IMR-90 (cell line): ENCODE measurements at places on chromosomes 6 and 20. TPM values are rescaled to one million over a fixed set of nuclear protein-coding genes. Genes with fewer than 3 reads are reported as not detected.

Gene SLC35D3
- not detected in 2 replicates for total RNA-seq

DNA sequence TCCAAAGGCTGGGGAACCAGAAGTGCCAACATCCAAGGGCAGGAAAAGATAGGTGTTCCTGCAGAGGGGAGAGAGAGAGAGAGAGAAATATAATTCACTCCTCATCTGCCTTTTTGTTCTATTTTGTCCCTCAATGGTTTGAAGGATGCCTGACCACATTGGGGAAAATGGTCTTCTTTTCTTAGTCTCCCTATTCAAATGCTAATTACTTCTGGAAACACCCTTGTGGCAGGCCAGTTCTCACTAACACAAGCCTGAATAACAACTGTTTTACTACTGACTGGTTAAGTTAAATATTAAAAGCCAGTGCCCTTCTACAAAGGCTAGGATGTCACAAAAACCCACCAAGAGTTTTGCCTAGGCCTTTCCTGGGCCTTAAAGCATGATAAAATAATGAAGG lies 425.4 kb upstream of the HTR1E start:
- no peak overlapping the region for H3K4me3 ChIP-seq
- no peaks in the 10 kb centered on the region for H3K36me3 ChIP-seq
- DNase-seq: no peak
- no peaks in the 10 kb centered on the region for H3K4me1 ChIP-seq

DNA sequence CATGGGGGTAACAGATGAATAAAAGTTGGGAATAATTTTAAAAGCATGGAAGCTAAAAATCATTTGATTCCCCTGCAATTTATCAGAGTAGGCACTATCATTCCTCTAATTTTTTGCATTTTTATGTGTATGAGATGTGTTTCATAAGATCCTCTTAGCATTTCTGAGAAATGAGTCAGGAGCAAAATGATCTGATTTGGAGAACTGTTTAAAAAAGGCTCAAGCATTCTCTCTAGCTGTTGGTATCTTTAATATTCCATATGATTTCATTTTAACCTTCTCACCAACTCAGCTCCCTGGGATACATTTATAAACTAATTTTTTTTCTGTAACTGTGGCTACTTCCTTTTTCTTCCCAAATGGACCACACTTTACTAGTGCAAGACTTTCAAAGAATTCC lies 60.9 kb downstream of the MCHR2 start:
- no peaks in the 10 kb centered on the region for H3K36me3 ChIP-seq
- no peaks in the 10 kb centered on the region for H3K27me3 ChIP-seq
- H3K4me1 ChIP-seq: peaks cover 2% of the 10 kb centered on the region
- H3K27ac ChIP-seq: peak overlapping the region; percentile 98; the same call in 1 of the 2 replicates
- peak; percentile 83 for DNase-seq

- no peaks in the 10 kb centered on the region for H3K27me3 ChIP-seq
- no peaks in the 10 kb centered on the region for H3K36me3 ChIP-seq
- no peak for DNase-seq
- no peak overlapping the region for H3K27ac ChIP-seq
- H3K4me3 ChIP-seq: no peak overlapping the region
These were observed 194.5 kb upstream of the CDH4 start for GRCh38 chr20:61057443-61058121.

Gene SMLR1
- total RNA-seq: not detected in 2 replicates

DNA sequence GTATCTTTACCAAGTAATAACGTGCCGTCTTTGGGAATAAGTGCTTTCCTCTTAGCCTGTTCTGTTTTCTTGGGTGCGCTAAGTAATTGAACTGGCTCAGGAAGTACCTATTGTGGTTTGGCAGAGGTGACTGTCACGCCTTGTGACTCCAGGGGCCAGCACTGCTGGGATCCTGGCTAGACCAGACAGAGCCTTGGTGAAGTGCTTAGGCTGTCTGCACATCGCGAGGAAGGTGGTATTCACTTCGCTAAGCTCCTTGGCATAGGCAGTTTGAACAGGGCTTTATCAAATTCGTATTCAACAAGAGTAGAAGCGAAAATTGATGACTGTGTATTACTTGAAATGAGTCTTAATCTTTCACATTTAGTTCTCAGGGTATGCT lies 17.6 kb downstream of the PRDM1 start:
- no peaks in the 10 kb centered on the region for H3K27me3 ChIP-seq
- peaks cover 7% of the 10 kb centered on the region for H3K4me1 ChIP-seq
- H3K4me3 ChIP-seq: no peak overlapping the region
- H3K36me3 ChIP-seq: peaks cover 31% of the 10 kb centered on the region
- H3K27ac ChIP-seq: no peak overlapping the region

Gene TPD52L1
- total RNA-seq: 10.2 and 10.8 TPM in 2 replicates

DNA sequence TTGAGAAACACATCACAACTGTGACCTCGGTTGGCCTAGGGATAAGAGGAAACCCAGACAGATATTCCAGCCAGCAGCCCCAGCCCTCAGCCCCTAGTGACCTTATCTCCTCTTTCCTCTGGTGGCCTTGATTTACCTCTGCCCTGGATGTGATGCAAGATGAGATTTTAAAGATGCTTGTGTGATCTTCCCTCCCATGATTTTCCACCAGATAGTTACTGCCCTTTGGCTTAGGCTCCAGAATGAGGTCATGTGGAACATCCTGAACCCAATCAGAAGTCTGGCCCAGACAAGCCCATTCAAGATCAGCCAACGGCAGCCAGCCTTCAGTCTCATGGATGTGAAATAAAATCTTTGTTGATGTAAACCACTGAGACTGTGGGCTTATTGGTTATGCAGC lies 104.0 kb downstream of the BANF2 start:
- DNase-seq: no peak
- H3K36me3 ChIP-seq: no peaks in the 10 kb centered on the region

Gene CAPN11
- not detected in 2 replicates for total RNA-seq

Gene EDN3
- not detected in 2 replicates for total RNA-seq

DNA sequence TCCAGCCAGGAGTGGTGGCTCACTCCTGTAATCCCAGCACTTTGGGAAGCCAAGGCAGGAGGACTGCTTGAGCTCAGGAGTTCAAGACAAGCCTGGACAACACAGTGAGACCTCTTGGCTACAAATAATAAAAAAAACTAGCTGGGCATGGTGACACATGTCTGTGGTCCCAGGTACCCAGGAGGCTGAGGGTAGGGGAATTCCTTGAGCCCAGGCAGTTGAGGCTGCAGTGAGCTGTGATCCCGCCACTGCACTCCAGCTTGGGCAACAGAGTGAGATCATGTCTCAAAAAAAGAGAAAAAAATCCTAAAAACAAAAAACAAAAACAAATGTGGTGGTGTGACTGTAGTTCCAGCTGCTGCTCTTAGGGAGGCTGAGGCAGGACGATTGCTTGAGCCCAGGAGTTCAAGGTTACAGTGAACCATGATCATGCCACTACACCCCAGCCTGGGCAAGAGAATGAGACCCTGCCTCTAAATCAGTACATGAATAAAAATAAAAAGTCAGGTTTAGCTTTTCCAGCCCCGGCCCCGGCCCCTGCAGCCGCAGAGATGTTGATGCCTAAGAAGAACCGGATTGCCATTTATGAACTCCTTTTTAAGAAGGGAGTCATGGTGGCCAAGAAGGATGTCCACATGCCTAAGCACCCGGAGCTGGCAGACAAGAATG lies 13.5 kb upstream of the SNRPC start:
- no peak overlapping the region for H3K4me3 ChIP-seq
- H3K27ac ChIP-seq: no peak overlapping the region
- H3K4me1 ChIP-seq: no peaks in the 10 kb centered on the region
- H3K36me3 ChIP-seq: no peaks in the 10 kb centered on the region

Gene TMEM14B
- total RNA-seq: 66.5 and 158 TPM in 2 replicates

Gene GPX5
- total RNA-seq: not detected in 2 replicates

DNA sequence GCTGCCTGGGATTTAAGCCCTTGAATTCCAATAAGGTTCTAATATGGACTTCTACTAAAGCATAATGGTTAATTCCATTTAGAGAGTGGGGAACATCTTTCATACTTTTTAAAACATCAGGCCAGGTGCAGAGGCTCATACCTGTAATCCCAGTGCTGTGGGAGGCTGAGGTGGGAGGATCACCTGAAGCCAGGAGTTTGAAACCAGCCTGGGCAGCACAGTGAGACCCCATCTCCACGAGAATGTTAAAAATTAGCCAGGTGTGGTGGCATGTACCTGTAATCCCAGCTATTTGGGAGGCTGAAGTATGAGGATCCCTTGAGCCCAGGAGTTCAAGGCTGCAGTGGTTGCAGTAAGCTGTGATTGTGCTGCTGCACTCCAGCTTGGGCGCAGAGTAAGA lies 35.0 kb downstream of the E2F3 start:
- no peak overlapping the region for H3K27ac ChIP-seq
- no peak for DNase-seq
- peaks cover 8% of the 10 kb centered on the region for H3K36me3 ChIP-seq
- H3K4me3 ChIP-seq: no peak overlapping the region

- peaks cover 10% of the 10 kb centered on the region for H3K4me1 ChIP-seq
- H3K27me3 ChIP-seq: no peaks in the 10 kb centered on the region
- H3K4me3 ChIP-seq: no peak overlapping the region
- DNase-seq: no peak
- no peak overlapping the region for H3K27ac ChIP-seq
These were observed 80.8 kb downstream of the NINL start for GRCh38 chr20:25504366-25505135.

DNA sequence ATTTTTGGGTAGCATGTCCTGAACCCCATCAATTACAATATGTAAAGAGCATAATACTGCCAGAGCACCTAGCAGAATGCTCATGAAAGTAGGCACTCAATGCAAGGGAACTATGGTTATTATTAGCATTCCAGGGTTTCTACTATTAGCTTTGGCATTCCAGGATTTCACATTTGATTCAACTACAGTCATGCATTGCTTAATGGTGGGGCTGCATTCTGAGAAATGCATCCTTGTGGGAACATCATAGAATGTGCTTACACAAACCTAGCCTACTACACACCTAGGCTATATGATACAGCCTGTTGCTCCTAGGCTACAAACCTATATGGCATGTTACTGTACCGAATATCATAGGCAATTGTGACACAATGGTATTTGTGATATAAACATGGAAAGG lies 247.8 kb downstream of the CD83 start:
- H3K36me3 ChIP-seq: no peaks in the 10 kb centered on the region
- H3K27ac ChIP-seq: no peak overlapping the region
- H3K4me3 ChIP-seq: no peak overlapping the region
- H3K27me3 ChIP-seq: peaks cover 27% of the 10 kb centered on the region
- DNase-seq: peak; percentile 71

DNA sequence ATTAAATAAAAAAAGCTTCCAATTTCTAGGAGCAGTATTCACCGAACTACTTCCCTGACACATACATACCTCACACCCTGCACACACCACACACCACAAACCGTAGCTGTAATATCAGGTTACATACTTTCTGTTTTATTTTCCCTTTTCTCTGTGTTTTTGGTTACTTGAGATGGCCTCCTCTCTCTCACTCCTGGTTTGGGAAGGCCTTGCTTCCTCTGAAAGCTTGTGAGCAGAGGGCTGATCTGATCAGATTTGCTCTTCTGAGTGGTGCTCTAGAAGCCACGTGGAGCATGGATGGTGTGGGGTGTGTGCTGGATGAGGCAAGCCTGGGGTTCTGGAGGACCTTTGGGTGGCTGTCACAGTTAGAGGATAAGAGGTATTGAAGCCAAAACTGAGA lies 20.9 kb downstream of the UTRN start:
- no peaks in the 10 kb centered on the region for H3K27me3 ChIP-seq
- peak overlapping the region; percentile 61; the same call in 1 of the 2 replicates for H3K27ac ChIP-seq
- H3K4me3 ChIP-seq: no peak overlapping the region
- peaks cover 3% of the 10 kb centered on the region; the same call in 1 of the 2 replicates for H3K36me3 ChIP-seq

GRCh38 chr6:78580923-78581322 lies 286.4 kb upstream of the IRAK1BP1 start:
- DNase-seq: no peak
- peaks cover 2% of the 10 kb centered on the region; the same call in 1 of the 2 replicates for H3K4me1 ChIP-seq
- no peaks in the 10 kb centered on the region for H3K36me3 ChIP-seq
- H3K4me3 ChIP-seq: no peak overlapping the region
- H3K27me3 ChIP-seq: no peaks in the 10 kb centered on the region

- H3K27ac ChIP-seq: no peak overlapping the region
- no peaks in the 10 kb centered on the region for H3K27me3 ChIP-seq
- H3K4me3 ChIP-seq: no peak overlapping the region
- H3K36me3 ChIP-seq: no peaks in the 10 kb centered on the region
These were observed 10.6 kb downstream of the RNF182 start for GRCh38 chr6:13935190-13935880.

DNA sequence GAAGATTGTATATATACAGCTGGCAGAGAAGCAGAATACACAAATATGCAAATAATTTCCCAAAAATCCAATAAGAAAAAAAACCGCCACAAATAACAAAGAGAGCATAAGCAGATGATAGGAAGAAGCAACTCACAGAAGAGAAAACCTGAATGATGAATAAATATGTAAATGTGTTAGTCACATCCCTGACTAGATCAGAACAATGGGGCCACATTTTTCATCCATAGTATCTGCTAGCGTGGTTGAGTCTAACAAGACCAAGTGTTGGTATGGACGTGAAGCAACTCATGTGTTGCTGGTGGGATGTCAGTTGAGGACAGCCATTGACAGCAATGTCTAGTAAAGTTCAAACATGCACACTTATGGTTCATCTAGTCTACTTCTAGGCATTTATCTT lies 3.9 kb upstream of the SLC22A3 start:
- no peak overlapping the region for H3K4me3 ChIP-seq
- no peak overlapping the region for H3K27ac ChIP-seq
- H3K27me3 ChIP-seq: peaks cover 18% of the 10 kb centered on the region
- no peaks in the 10 kb centered on the region for H3K36me3 ChIP-seq

Gene DHX35
- total RNA-seq: 8.1 and 9.1 TPM in 2 replicates

Gene MYBL2
- 21.7 and 23.1 TPM in 2 replicates for total RNA-seq

DNA sequence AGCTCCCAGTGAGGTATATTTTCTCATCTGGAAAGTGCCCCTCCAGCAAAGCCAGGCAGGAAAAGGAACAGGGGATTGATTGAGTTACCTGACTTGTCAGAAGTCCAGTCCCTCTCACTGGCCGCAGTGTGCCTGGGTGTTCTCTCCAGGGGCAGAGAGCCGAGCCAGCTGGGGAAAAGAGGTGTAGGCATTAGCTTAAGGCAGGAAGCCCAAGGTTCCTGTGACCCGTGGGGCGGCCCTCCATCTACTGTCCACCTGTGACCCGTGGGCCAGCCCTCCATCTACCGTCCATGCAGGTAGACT lies 2.7 kb downstream of the PSMG4 start:
- peaks cover 11% of the 10 kb centered on the region; the same call in 1 of the 2 replicates for H3K4me1 ChIP-seq
- peaks cover 11% of the 10 kb centered on the region for H3K36me3 ChIP-seq
- DNase-seq: no peak
- no peak overlapping the region for H3K27ac ChIP-seq
- H3K4me3 ChIP-seq: no peak overlapping the region
- peaks cover 1% of the 10 kb centered on the region; the same call in 1 of the 2 replicates for H3K27me3 ChIP-seq

GRCh38 chr20:51760905-51761546 lies 7.2 kb downstream of the ATP9A start:
- peak; percentile 96 for DNase-seq
- peak overlapping the region; percentile 58 for H3K27ac ChIP-seq
- H3K36me3 ChIP-seq: 0 out of 2 replicates have a peak, but pooled peaks cover 2% of the 10 kb centered on the region
- no peaks in the 10 kb centered on the region for H3K27me3 ChIP-seq
- H3K4me3 ChIP-seq: no peak overlapping the region

DNA sequence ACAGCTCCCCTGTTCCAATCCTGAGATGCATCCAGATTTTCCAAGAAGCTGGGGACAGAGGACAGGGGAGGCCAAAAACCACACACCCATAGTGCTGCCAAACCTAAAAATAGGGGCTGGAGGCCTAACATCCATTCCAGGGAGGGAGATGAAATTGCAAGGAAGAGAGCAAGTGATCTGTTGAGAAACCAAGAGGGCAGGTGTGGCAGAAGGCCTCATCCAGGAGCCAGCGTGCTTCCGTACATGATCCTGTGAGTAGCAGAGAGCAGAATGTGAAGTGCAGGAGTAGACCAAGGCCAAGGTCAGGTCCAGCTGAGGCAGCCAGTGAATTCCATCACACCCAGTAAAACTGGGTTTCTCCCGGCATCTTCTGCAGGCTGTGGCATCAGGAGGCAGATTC lies 167.7 kb upstream of the RIN2 start:
- no peaks in the 10 kb centered on the region for H3K36me3 ChIP-seq
- H3K27me3 ChIP-seq: no peaks in the 10 kb centered on the region; the same call in 1 of the 2 replicates
- no peak overlapping the region for H3K4me3 ChIP-seq
- H3K4me1 ChIP-seq: no peaks in the 10 kb centered on the region

- no peaks in the 10 kb centered on the region for H3K27me3 ChIP-seq
- no peak overlapping the region for H3K27ac ChIP-seq
These were observed 41.7 kb downstream of the RNF24 start for GRCh38 chr20:3973705-3974104.
